Hypothalamus (tissue), 51 donors: ENCODE measurements at places on chromosomes 13 and 19.
A peak's percentile ranks its signal among the peaks of the same experiment; 100 is the strongest.

DNA sequence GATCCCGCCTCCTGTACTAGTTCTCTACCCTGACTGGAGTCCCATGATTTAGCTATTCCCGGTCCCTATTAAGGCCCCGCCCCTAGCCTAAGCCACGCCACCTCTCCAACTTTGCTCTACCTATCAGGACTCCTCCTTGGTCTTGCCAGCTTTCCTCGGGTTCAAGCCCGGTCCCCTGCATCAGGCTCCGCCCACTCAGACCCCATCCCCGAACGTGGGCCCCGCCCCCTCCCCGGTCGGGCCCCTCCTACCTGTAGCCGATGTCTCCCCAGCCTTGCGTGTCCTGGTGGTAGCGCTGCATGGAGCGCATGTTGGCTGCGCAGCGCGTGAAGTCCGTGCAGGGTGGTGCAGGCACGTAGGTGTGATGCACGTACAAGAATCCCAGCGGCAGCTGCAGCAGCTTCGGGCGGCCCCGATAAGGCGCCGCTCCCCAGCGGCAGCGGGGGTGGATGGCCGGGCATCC, 7.3 kb upstream of the RASAL3 start:
- no peak for DNase-seq

DNA sequence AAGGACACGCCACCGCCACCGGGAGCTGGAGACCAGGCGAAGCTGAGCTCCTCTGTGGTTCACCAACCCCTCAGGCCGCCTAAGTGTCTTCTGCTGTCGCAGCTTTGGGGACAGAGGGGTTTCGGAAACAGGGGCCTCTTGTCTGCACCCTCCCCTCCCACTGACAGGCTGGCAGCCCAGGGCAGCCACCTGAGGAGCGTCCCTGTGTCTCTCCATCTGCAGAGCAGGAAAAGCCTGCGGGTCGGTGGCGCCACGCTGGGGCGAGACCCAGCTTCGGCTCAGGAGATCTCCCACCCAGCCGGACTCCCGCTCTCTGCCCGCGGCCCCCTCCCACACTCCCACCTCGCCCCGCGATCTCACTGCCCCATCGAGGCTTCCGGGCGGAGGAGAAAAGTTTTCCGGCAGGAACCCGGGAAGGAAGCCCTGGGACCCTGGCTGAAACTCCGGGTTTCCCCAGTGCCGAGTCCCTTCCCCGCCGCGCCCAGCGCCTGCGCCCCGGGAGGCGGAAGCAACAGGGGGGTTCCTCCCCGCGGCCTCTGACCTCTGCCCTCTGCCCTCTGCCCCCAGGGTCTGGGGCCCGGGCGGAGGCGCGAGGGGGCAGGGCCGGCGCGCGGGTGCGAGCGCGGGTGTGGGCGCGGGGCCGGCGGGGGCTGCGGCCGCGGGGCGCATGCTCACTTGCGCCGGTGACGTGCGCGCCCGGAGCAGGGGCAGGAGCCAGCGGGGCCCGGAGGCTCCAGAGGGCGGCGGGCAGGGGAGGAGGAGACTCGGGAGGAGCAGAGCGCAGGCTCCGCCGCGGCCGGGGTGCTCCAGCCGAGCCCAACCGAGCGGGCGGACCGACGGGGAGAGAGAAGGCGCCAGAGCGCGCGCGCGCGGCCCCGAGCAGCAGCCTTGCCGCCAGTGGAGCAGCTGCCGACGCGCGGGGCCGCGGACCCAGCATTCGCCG, at the start of gene ATP11A:
Gene ATP11A, plus strand, starts transcription at position 736 of the 943 bp plus-strand sequence. CDS start 379 bp downstream, outside the sequence.
- DNase-seq, result peak; percentile 78

DNA sequence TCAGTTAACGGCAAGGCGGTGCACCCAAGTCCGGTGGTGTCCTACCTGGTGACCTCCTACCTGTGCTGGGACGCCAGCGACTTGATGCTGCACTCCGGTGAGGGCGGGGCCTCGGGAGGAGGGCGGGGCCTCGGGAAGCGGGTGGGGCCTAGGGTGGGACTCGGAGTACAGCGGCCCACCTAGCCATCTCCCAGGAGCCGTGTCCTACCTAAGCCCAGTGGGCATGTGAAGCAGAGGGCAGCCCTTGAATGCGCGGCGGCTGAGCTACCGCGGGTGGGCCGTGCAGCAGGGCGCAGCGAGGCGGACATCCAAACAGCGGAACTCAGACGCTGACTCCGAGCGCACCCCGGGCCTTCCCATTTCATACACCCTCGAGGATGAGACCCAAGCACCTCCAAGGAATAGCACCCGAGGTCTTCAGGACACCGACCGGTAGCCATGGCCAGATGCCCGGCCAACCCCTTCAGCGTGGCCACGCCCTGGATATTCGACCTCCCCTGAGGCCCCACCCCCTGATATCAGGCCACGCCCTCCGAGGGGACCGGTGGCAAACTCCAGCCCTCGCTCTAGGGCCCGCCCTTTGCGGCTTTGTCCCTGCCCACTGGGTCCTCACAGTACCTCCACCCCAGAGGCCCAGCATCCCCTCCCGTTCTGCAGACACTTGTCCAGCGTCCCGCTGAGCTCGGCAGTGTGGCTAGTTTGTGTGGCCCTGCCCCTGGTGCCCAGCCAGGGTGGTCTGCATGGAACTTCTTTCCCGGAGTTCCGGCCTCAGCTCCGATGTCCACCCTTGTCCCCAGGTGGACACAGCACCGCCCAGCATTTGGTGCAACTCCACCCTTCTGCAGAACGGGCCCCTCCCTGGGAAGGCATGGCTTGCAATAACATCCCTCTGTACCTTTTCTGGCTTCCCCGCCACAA, 5.4 kb downstream of the KLK1 start:
- DNase-seq, result no peak

- no peak for DNase-seq
These were observed 14.3 kb upstream of the ZNF426 start for GRCh38 chr19:9552536-9553274.

GRCh38 chr19:13100841-13101589, 1.6 kb downstream of the LYL1 start:
- no peak for DNase-seq

GRCh38 chr13:50384724-50385123, 369.5 kb downstream of the KCNRG start:
- no peak for DNase-seq

DNA sequence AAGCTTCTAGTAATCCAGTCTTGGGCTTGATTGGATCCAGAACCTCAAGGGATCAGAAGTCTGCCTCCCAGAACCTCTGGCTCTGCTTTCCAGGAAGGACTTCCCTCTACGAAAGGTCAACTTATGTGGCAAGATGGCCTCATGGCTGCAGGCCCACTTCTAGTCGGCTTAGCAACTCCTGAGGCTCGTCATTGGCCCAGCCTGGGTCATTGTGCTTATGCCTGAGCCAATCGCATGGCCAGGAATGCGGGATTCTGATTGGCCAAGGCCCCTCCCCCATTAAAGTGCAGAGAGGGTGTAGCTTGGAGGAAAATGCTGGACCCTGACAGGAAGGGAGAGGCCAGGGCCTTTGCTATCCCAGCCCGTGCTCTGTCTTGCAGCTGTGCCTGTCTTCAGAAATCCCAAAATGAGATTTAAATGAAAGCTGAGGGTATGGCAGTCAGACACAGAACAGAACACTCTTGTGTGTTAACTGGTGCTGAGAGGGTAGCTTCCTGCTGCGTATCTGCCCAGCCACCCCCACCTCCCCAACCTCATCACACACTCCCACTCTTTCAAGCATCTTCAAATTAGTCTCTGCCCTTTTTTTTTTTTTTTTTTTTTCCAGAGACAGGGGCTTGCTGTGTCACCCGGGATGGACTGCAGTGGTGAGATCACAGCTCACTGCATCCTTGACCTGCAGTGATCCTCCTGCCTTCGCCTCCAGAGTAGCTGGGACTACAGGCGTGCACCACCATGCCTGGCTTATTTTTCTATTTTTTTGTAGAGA, 5.5 kb upstream of the CCNE1 start:
- DNase-seq, result no peak

- no peak for DNase-seq
These were observed 118.7 kb upstream of the PEG3 start for GRCh38 chr19:56959205-56959604.

GRCh38 chr13:39825886-39826285, 170.4 kb downstream of the COG6 start:
- no peak for DNase-seq

GRCh38 chr13:97757807-97758206, 195.7 kb upstream of the IPO5 start:
- no peak for DNase-seq

DNA sequence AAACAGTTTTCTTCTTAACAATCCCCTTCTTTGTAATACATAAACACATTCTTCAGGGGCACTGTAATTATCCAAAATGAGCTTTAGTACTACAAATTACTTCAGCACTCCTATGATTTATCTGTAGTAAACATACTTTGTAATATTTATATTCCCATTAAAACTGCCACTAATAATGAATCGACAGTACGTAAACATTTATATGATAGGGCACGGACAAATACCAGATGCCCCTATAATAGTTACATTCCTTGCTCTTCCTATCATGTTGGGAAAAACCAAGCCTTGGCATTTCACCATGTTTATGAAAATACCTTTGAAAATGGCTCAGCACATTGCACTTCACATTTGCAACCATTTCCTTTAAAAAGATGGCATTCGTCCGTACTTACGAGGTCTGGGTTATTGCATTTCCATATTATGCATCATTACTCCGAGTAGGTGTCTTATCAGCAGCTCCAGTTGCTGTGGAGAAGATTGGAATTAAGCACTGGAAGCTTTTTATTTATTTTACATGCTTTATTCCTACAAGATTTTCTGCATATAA, 1043.4 kb downstream of the DIAPH3 start:
- DNase-seq, result no peak

- no peak for DNase-seq
These were observed 4.2 kb downstream of the FNDC3A start for GRCh38 chr13:48979892-48980291.

- no peak for DNase-seq
These were observed 4.7 kb downstream of the KCTD4 start for GRCh38 chr13:45196096-45196495.

DNA sequence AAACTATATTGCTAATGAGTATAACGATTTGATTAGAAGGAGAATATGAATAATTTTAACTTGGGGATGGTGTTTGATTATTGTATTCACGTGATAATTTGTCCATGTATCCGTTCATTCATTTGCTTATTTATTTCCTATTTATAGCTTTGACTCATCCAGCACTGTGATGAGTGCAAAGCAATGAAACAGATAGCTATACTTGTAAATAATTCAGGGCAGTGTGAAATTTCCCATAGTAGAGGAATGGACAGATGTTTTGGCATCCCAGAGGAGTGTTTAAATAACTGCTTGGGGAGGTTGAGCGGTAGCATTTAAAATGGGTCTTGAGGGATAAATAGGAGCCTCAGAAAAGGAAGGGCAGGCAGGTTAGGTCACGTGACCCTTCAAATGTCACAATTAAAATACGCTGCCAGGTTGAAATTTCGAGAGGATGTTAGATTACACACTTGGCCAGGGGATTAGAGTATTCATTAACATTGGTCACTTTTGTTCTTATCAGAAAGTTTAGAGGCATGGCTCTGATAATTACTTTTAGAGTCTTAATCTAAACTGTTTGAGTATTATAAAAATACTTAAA, 14.7 kb downstream of the FGF9 start:
- DNase-seq, result no peak

DNA sequence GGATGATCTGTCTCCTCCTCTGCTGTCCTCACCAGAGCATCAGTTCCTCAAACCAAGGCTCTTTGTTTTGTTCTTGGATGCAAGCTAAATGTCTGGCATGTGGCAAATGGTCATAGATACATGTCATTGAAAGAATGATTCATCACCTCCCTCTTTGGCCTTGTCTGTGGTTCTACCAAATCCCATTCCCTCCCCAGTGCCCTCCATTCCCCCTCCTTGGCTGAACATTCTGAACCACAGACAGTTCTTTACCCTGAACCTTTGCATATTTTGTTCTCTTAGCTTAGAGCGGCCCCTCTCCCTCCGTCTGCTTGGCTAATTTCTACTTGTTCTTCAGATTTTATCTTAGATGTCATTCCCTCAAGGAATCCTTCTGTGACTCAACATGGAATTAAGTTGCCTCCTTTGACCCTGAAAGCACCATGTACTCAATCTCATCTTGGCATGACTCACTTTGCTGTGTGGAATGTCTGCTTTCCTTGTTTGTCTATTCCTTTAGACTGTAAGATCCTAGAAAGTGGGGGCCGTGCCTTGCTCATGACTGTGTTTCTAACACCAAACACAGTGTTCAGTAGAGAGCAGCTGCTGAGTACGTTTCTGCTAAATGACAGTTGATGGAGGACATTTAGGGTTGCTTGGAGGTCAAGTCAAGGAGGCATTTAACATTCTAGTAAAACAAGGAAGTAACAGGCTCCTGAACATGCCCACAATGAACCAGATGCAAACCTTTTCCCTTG, 8.1 kb downstream of the ALOX5AP start:
- no peak for DNase-seq

- no peak for DNase-seq
These were observed 809 bp downstream of the TDRD12 start for GRCh38 chr19:32720216-32720935.

GRCh38 chr13:67101730-67102467, 128.2 kb downstream of the PCDH9 start:
- no peak for DNase-seq

DNA sequence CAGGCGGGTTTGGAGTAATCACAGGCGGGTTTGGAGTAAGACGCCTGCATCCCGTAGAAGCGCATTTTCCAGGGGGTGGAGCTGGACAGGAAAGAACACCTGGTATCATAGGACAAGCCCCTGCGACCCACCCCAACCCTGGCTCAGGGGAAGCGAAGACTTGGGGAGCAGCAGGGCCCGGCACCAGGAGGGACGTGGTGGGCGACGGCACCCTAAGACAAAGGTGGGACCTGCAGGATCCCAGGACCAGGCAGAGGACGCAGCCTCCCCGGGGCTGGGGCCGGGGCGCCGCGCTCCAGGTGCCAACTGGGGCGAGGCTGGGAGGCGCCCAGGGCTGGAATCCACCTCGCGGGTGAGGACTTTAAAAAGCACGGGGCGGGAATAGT, 520 bp downstream of the ZNF600 start:
- no peak for DNase-seq

- DNase-seq, result no peak
These were observed 10.4 kb downstream of the SMARCA4 start for GRCh38 chr19:10971107-10971726.

DNA sequence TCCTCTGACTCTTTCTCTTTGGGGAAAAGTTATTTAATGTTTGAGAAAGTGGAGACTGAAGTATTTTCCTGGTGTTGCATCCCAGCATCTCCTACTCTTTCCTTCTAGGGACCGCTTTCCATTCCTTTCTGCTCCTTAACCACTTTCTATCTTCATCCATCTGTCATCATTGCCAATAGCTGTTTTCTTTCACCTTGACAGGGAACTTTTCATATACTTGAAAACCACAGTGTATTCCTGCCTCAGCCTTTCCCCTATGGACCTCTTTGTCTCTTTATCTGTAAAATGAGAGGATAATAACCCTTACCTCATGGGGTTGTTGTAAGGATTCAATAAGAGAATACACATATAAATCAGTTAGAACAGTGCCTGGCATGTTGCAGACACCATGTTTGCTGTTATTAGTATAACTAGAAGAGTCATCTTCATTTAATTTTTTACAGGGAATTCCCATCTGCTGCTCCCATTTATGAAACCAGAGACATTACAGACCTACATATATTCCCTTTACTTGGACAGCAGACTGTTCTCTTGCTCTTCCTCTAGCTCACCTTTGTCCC, 31.8 kb downstream of the LCP1 start:
- DNase-seq, result no peak
